ENCODE measurements at places on chromosomes 7 and 10.

GRCh38 chr7:34247468-34247867, 342.1 kb downstream of the BMPER start:
- DNase-seq: peak; percentile 80

GRCh38 chr7:33727315-33727714, 178.0 kb upstream of the BMPER start:
- no peak for DNase-seq

- DNase-seq: no peak
Measured at GRCh38 chr7:50112250-50112649, 19.2 kb upstream of the ZPBP start.

DNA sequence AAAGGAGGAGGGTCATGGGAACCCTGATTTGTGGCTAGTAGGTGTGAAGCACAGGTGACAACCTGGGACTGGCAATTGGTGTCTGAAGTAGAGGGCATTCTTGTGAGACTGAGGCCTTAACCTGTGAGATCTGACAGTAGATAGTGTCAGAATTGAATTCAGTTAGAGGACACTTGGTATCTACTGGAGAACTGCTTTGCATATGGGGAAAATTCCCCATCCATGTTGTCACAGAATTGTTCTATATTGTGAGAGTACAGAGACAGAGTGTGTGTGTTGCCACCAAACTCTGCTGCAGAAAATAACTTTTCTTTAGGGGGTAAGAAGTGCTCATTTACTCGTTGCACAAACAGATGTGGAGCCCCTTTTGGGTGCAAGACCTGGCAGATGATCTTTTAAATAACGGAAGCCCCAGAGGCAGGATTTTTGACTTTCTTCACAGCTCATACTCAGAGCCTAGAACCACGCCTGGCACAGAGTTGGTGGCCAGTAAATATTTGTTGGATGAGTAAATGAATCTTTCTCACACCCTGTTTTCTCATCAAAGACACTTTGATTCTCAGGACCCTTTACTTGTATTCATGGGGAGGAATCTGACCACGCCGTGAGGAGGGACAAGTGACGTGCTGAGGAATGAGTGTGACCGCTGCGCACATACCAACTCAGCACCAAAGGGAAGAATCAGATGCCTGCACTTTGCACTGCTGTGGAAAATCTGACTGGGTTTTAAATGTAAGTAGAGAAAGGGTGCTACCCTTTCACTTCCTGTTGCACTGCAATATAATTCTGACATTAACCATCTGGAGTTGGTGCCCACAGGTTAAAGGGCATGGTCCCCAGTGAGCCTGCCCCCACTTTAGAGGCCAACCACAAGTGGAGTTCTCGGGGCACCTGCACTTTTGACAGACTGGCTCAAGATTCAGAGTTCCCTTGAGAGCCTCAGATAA, 39.2 kb upstream of the SDHAF3 start:
- DNase-seq: peak; percentile 8

- peak; percentile 70 for DNase-seq
Measured at GRCh38 chr10:35912615-35913569, 270.8 kb upstream of the FZD8 start.

Measured in RPMI7951 (cell line).